Activated B cell treated with CpG ODN at 0.5 μM for 24 hours (primary cell): ENCODE measurements at places on chromosomes 13 and 19. TPM values are rescaled to one million over a fixed set of nuclear protein-coding genes. Genes with fewer than 3 reads are reported as not detected.

Gene MATK
- 4.0 and 4.8 TPM in 2 replicates for total RNA-seq

GRCh38 chr19:13118424-13119193, 545 bp downstream of the NACC1 start:
- H3K4me3 ChIP-seq, result peak overlapping the region; percentile 77
- no peak for DNase-seq
- peaks cover 69% of the 10 kb centered on the region for H3K4me1 ChIP-seq

DNA sequence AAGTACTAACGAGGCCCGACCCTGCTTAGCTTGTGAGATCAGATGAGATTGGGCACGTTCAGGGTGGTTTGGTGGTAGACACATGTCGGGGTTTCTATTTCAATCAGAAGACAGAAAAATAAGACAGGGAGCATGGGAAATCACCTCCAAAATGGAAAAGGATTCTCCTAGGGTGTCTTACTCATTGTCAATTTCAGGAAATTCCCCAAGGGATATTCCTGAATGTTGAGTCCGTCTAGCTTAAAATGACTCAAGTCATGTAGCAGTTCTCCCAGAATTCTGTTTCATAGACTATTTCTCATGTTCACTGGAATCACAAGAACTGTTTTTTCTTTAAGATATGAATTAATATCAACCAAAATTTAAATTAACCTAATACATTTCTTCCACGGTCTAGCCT, 380.1 kb downstream of the EFNB2 start:
- no peak overlapping the region for H3K4me3 ChIP-seq
- DNase-seq, result no peak
- no peaks in the 10 kb centered on the region for H3K36me3 ChIP-seq

GRCh38 chr13:77009011-77009410, 17.1 kb downstream of the CLN5 start:
- H3K36me3 ChIP-seq, result peaks cover 73% of the 10 kb centered on the region
- H3K4me3 ChIP-seq, result no peak overlapping the region
- no peaks in the 10 kb centered on the region for H3K27me3 ChIP-seq
- H3K27ac ChIP-seq, result no peak overlapping the region
- H3K4me1 ChIP-seq, result peaks cover 2% of the 10 kb centered on the region

GRCh38 chr13:72617951-72618350, 109.5 kb downstream of the MZT1 start:
- no peaks in the 10 kb centered on the region for H3K4me1 ChIP-seq
- no peaks in the 10 kb centered on the region for H3K36me3 ChIP-seq
- no peak overlapping the region for H3K27ac ChIP-seq
- no peaks in the 10 kb centered on the region for H3K27me3 ChIP-seq
- no peak overlapping the region for H3K4me3 ChIP-seq
